ENCODE measurements at places on chromosomes 11 and 22.

DNA sequence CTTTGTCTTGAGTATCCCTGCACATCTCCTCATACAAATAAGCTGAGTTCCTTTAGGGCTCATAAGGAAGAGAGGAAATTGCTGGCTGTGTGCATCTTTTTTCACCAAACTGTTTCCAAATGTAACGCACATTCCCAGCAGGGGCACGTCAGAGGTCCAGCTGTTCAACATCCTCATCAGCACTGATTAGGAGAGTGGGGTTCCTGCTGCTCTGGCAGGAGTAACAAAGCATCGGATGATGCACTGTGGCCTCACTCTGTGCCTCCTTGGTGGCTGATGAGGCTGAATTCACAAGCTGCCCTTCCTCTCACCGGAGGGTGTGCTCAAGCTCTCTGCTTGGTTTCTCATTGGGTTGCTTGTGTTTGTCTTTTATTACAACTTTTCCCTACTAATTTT is 35.5 kb upstream of the SLC25A1 start:
- DNase-seq = no peak

GRCh38 chr11:69661413-69661715 is 13.8 kb downstream of the LTO1 start:
- no peak for DNase-seq

- no peak for DNase-seq
Measured at GRCh38 chr22:45777046-45777851, 105.6 kb downstream of the ATXN10 start.

DNA sequence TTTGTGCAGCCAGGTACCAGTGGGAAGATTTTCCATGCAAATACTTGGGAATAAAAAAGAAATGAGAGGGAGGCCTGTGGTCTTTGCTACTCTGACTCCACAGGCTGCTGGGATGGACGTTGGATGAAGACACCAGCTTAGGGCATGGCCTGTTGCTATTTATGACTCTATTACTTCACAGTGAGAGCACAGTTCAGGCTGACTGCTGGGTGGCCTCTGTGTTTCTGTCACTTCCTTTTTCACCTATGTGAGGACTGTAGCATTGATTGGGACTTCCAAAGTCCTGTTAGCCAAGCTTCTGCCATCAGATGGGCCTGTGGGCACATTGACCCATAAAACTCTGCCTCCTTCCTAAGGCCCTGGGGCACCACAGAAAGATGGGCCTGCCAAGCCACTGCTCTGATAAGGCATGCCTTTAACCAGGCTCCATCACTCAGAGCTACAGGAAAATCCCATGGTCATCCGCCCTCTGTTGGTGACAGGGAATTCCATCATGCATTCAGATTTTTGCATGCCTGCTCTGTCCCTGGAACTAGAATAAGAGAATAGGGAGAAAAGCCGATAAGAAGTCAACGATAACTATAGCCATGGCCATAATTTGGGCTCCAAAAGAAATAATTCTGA is 64.6 kb downstream of the KCNJ1 start:
- peak; percentile 57 for DNase-seq

DNA sequence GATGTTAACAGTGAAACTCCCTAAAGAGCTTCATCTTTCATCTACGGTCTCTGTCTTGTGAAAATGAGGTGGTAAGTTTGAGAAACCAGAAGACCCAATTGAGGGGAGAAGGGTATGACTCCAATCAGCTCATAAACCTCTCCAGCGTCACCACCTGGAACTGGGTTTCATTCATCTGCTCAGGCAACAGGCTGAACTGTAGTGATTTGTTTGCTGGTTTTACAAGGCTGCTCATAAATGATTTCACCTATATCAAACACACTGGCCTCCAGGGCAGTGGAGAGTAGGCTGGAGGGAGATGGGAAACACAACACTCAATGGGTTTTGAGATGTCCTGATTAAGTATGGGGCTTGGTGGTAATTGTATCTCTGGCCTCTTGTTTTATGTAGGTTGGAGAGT is 79.0 kb downstream of the EFCAB6 start:
- DNase-seq = no peak

DNA sequence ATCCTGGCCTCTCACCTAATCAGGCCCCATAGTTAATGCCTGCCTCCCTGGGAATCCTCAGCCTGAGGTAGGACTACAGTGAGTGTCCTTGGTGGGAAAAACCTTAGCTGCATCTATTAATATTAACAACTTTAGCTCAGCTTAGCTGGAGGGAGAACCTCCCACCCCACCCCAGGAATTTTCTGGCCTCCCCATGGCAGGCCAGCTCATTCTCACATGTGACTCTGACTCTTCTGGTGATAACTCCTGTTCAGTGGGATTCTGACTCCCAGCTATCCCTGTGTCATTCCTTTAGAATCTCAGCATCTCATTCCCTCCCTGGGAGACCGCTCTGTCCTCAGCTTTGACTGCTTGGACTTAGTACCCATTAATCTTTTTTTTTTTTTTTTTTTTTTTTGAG is 14.5 kb downstream of the ART5 start:
- no peak for DNase-seq

GRCh38 chr11:120354068-120354467 is 17.9 kb downstream of the ARHGEF12 start:
- DNase-seq = peak; percentile 76

- peak; percentile 50 for DNase-seq
Measured at GRCh38 chr11:57751676-57752253, at the start of gene BTBD18. Gene BTBD18, minus strand, starts transcription at chr11:57751819. Its CDS starts 631 bp downstream, at chr11:57751188.

DNA sequence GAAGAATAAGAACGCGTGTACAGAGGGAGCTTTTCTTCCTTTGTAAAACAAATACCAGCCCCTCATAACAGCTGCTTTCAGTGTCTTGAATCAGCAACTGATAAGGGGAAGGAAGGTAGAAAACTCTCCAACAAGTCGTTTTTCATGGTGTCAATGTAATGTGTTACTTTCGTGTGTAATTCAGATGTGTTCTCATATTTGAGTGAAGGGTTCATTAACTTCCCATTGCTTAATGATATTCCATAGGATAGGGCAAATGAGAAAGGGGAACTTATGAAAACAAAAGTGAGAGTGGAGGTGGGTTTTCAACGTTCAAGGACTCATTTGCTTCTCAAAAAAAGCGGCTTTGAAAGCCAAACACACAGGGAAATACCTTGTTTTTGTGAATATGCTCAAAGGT is 452.1 kb downstream of the NTM start:
- DNase-seq = no peak

DNA sequence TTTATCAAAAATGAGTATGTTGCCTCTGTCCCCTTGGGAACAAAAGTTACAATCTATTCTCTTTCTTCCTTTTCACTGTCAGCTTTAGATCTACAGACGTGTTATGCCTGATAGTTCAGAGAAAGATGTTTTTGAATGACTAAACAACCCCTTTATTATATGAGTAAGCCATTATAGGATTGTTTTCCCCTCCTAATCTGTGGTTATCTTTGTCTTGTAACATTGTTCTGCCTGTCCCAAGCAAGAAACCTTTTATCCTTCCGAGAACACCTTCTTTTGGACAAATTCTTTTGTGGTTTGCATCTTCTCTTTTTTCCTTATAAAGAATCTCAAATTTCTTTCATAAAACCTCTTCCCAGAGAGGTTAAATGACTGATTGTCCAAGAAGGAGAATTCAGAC is 208.4 kb downstream of the DDX10 start:
- no peak for DNase-seq

GRCh38 chr22:44709881-44710392 is 7.9 kb downstream of the PRR5 start:
- no peak for DNase-seq

DNA sequence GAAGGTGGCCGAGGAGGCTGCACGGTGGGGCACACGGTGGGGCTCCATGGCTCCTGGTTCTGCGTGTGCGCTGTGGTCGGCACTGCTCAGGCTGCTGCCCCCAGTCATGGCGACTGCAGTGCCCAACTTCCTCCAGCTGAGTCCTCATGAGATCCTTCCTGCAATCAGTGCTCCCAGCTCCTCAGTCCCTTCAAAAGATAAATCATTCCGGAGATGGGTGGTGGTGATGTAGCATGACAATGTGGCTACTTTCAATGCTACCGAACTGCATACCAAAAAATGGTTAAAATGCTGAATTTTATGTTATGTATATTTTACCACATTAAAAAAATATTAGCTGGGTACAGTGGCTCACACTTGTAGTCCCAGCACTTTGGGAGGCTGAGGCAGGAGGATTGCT is 14.1 kb upstream of the VPREB1 start:
- DNase-seq = no peak

- DNase-seq = no peak
Measured at GRCh38 chr22:47074105-47074504, 311.7 kb downstream of the TBC1D22A start.

DNA sequence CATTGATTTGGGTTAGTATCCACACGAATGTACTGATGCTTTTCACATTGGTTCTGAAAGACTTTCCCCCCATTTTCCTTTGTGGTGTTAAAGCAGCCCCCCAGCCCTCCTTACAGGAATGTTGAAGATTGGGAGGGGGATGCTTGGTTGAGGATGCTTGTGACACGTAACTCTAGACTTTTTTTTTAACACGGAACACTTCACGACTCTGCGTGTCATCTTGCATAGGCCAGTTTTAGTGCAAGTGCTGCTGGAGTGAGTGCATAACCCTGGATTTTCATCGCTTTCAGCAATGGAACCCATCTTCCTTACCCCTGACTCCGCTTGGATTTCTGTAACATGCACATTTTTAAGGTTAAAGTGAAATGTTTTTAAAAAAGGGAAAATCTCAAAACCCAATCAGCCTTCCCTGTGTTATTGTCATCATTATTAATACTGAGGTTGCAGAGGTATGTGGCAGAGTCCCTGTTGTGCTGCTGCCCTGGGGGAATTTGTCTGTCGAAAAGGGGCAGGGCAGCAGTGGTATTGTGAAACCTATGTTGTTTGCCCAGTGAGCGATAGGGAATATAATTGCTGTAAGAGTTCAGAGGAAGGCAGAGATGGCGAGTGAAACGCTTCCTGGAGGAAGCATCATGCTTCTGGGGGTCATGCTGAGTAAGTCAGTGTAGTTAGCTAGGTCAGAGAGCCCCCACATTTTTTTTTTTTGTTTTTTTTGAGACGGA is 12.1 kb downstream of the CECR2 start:
- no peak for DNase-seq

DNA sequence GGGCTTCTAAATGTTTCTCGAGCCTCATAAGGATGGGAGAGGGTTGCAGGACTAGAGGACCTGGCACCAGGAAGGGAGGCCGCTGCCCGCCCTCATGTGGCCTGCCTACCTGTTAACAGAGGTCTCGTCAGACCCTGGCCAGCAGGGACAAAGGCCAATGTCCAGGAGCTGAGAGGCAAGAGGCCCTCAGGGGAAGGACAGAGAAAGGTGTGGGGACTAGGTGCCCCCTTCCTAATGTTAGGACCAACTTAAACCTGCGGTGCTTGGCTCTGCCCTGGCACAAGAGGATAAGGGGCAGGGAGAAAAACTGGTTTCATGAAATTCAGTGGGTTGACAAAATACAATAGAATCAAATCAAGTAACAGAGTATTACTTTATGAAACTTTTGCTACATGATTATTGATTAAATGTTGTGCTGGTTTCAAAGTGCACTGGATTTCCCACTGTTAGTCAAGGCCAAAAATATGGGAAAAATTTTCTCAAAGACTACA is 20.0 kb upstream of the SYT12 start:
- DNase-seq = no peak

DNA sequence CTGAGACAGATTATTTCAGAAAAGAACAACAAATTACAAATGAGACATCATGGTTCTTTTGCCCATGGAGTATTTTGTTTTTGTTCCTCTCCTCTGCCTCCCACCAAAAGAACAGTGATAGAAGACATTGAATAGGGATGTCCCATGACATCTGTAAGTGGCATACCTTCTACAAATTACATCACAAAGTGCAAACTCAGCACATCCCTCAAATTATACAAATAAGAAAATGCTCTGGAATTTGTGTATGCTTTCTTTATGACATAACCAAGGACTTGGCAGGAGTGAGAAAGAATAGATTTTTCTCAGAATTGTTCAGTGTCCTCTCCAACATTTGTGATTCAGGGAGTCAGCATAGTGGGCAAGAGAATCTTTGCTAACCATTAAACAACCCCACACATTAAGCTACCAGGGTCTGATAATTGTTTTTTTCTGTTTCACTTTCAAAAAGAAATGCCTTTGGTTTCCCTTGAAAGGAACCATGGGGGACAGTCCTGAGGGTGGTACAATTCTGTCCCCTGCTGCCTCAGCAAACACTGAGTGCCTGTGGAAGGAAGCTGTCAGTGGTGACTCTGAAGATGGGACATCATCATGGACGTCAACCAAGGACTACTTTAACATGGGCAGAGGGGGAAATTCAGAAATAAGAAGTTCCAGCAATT is 430.3 kb downstream of the AASDHPPT start:
- no peak for DNase-seq

- no peak for DNase-seq
Measured at GRCh38 chr22:40434745-40435144, 64.4 kb downstream of the SGSM3 start.

- DNase-seq = no peak
Measured at GRCh38 chr11:16881766-16882165, 132.4 kb downstream of the PLEKHA7 start.

- no peak for DNase-seq
Measured at GRCh38 chr11:8320076-8320475, 56.4 kb upstream of the LMO1 start.

GRCh38 chr11:17703951-17704350 is 15.4 kb upstream of the MYOD1 start:
- DNase-seq = no peak

DNA sequence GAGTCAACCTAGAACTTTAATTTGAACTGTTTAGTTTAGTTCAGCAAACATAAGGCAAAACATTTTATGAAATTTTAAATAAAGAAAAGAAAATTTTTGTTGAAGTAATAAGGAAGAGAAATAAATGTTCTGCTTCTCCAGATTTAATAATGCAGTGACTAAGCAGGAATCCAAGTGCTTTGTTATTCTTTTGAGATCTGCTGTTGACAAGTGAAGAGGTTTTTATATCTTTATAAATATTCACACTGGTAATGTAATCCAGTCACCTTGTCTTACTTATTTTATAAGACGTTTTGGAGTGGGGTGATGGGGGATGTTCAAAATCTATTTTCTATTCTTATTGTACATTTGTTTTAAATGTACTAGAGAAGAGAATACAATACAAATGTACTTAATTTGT is 725.9 kb upstream of the CCDC179 start:
- no peak for DNase-seq

- no peak for DNase-seq
Measured at GRCh38 chr22:48867891-48868290, 959.8 kb downstream of the BRD1 start.

DNA sequence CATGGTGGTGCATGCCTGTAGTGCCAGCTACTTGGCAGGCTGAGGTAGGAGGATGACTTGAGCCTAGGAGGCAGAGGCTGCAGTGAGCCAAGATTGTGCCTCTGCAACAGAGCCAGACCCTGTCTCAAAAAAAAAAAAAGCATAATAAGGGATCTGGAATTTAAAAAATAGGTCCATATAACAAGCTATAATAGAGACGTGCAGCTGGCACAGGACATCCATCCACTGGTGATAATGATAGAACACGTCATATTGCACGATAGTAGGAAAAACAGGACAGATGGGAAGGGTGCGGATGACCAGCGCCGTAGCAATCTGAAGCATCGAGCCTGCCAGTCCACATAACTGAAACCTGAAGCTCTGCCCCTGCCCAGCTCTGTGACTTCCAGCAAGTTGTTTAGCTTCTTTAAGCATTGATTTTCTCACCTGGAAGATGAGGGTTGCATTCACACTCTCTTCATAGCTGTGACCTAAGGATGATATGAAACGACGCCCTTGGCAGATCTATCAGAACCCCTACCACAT is 60.3 kb upstream of the PRODH start:
- no peak for DNase-seq

GRCh38 chr11:79834015-79834414 is 393.2 kb upstream of the TENM4 start:
- no peak for DNase-seq
